ENCODE measurements at places on chromosomes 3 and 15.

DNA sequence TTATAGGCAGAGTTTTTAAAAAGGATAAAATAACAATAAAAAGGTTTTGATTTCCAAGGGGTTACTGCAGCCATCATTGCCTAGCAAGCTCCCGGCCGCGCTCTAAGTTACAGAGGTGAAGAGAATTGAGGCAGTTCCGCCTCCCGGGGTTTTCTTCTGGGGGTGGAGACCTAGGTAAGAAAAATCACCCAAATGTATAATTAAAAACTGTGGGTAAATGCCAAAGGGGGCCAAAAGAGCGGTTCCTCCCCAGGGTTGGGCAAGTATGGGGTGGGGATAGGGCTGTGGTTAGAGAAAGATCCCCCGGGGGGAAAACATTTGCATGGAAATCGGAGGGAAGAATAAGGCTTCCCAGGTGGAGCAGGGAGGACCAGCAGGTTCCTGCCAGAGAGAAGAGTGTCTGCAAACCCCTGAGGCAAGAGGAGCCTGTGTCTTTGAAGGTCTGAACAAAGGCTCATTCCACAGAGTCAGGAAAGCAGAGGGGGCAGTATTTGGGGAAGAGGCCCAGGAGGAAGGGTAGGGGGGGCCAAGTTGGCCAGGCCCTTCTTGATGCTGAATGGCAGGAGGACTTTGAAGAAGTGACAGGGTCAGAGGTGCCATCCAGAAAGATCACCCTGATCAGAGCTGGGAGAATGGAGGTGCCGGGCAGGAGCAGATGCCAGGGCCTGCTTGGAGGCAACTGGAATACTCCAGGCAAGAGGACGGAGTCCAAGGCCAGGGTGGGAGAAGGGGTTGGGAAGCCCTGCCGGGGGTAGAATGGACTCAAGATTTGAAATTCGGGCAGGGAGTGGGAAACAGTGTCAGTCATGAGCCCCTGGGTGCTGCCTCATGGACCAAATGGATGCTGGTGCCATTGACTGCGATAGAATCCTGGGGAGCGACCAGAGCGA, 152.9 kb upstream of the RGMA start:
- DNase-seq = no peak

DNA sequence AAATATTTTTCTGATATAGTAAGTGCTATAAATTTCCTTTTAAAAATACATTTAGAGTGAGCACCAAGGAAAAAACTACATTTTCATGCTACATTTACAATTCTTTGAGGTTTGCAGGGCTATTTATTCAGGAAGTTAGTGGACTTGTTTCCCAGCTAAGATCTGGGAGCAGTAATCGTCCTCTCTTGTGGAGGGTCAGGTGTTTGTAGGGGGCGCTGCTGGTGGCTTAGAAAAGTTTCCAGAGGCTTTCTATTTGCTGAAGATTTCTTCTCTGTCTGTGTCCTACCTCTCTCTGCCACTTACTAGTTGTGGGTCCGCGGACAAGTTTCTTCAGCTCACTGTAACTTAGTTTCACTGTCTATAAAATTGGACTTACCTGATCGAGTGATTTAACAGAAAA, 163.9 kb downstream of the PEX5L start:
- no peak for DNase-seq

DNA sequence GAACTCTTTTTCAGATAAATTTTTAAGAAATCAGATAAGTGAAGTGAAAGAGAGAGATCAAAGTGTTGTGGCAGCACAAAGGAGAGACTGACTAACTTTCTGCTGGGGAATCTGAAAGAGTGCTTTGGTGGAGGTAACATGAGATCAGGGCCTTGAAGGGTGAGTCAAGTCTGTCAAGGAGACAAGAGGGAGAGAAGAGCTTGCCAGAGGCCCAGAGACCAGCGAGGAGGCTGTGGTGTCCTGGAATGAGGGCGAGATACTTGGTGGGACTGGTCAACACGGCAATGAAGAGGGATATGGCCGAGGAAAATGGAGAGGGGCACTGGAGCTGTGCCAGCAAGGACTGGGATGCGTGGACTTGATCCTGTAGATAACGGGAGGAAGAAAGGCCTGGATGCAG, 4.6 kb downstream of the TADA3 start:
- no peak for DNase-seq

- no peak for DNase-seq
Measured at GRCh38 chr3:69659180-69659910, 79.9 kb upstream of the MITF start.

GRCh38 chr15:78616506-78616905, 4.3 kb downstream of the CHRNA3 start:
- DNase-seq = no peak

DNA sequence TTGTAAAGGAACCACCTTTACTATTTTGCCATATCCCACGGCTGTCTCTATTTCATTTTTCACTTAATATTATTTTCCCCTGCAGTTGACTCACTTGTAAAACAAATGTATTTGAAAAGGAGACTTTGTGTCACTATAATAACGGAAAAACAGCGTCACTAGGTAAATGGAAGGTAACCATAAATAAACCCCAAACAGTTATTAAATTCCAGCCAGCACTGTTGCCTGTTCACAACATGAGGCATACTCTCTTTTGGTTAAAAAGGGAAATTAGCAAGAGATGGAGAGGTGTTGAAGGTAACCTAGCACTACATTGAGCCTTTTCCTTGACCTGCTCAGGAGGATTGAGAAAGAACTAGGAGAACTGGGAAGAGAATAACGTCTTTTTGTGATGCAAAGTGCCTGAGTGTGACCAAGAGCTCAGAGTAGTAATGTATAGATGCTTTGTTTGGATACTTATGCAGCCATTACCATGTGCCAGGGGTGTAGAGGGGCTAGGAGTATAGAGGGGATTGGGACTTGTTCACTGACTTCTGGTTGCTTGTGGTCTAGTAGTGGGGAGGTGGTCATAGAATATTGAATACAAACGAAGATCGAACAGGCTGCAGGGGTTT, 19.6 kb downstream of the FLNB start:
- no peak for DNase-seq

GRCh38 chr3:102905811-102906210, 471.0 kb downstream of the ZPLD1 start:
- no peak for DNase-seq

DNA sequence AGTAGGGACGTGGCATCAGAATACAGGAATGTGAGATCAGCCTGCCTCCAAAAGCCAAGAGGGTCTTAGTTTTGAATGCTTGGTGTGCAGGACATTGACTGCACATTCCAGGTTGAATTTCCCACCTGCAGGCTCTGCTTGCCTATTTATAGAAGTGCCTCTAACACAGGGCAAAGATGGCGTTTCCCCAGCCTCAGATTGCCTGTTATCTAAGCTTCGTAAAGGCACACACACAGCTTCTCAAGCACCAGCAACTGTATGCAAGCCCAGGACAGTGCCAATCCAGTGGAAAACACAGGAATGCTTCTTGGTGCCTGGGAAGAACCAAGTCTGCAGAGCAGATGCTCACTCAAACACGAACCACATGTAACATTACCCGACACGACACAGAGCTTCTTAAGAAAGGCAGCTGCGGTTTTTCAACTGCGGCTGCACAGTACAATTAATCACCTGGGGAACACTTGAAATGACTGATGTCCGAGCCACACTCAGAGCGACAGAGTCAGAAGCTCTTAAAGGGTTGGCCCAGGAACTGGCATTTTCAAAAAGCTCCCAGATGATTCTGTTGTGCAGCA, 90.0 kb upstream of the ANKRD34C start:
- DNase-seq = no peak

- peak; percentile 52 for DNase-seq
Measured at GRCh38 chr15:89419370-89419984, 76.9 kb downstream of the RHCG start.

GRCh38 chr3:167811031-167811430, 75.5 kb downstream of the SERPINI1 start:
- DNase-seq = no peak

DNA sequence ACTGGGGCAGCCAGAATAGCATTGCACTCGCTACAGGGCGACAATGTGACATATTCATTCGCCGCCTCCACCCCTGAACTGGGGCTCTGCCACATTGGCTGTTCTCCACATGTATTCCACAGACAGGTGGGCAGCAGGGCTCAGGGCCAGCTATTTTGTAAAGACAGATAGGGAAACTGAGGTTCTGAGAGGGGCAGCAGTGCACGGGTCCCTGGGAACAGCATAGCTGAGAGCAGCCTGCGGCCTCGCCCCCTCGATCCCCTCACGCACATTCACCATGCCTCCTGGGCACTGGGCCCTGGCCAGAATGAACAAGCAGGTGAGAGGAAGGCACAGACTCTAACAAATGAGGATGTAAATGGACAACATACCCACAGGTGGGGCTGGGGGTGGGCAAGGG, 75.0 kb upstream of the SPATA12 start:
- no peak for DNase-seq

DNA sequence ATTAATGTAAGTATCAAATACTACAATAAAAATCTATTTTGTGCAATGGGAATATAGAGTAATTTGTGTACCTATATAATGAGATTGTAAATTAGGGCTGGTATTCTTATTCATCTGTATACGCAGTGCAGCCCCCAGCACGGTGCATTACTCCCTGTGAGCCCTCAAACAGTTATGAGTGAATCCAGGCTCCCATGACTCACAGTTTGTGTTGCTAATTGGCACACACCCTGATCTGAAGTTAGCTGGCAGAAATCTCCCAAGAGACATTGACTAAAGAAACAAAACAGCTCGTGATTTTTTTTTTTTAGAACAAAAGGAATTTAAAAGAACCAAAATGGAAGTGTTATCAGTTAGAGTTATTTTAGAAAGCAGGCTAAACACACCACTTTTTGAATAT, 15.7 kb downstream of the GK5 start:
- no peak for DNase-seq

GRCh38 chr3:14913071-14913925, 34.1 kb upstream of the NR2C2 start:
- no peak for DNase-seq

DNA sequence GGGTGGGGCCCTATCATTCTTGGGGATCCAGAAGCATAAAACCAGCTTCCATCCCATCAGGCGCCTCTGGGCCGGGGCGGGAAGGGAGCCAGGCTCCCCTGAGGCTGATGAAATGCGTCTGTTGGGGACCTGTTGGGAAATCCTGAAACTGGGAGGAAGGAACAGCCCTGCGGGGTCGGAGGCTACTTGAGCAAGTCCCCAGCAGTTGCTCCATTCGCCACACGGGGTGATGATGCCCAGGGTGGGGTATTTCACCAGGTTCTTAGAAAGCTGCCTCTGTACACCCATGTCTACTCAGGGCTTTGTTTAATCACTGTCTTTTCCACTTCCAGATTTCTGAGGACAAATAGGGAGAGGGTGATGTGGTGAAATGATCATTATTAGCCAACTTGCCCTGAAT, 25.4 kb upstream of the TSEN2 start:
- no peak for DNase-seq

- DNase-seq = peak; percentile 28
Measured at GRCh38 chr15:82950746-82951370, 1.7 kb downstream of the HOMER2 start.

GRCh38 chr3:13025090-13025489, 48.1 kb downstream of the IQSEC1 start:
- peak; percentile 51 for DNase-seq

GRCh38 chr3:22360164-22360563, 609.2 kb upstream of the ZNF385D start:
- DNase-seq = no peak

DNA sequence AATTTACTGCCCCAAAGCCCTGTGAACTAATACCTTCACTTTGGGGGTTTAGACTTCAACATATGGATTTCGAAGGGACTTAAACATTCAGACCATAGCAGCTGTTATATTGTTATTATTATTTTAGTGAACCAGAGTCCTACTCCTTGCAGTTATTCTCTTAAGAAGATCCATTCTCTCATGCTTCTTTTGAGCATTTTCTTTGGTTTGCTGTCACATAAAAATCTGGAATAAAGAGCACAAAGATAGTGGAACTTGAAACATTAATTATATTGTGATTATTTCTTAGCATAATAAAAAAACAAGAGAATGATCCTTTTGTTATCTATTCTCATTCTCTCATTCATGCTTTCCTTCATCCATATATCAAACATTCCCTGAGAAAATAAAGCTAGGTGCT, 166.4 kb upstream of the GBE1 start:
- no peak for DNase-seq

DNA sequence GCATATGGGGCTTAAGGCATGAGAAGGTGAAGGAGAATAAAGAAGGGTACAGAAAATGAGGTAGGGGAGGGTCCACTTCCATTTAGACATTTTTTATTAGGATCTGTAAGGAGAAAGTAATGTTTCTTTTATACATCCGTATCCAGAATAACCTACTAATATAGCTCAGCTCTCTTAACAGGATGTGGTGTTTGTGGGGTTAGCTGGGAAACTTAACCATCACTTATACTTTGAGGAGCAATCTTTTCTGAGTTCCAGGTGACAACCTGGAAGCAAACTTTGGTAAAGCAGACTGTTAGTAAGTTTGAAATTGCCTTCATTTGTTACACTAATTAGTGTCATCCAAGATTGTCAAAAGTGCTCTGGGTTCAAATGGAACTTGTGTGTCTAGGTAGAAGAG, 36.6 kb downstream of the BUB1B start:
- no peak for DNase-seq

DNA sequence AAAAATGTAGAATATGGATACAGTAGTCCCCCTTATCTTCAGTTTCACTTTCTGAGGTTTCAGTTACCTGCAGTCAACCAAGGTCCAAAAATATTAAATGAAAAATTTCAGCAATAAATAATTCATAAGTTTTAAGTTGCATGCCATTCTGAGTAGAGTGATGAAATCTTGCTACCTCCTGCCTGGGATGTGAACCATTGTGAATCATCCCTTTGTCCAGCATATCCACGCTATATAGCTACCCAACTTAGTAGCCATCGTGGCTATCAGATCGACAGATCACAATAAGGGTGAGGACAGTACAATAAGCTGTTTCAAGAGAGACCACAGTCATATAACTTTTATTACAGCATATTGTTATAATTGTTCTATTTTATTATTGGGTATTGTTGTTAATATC, 1.2 kb upstream of the LARS2 start:
- DNase-seq = no peak
